ENCODE measurements at places on chromosomes 7 and 10.

DNA sequence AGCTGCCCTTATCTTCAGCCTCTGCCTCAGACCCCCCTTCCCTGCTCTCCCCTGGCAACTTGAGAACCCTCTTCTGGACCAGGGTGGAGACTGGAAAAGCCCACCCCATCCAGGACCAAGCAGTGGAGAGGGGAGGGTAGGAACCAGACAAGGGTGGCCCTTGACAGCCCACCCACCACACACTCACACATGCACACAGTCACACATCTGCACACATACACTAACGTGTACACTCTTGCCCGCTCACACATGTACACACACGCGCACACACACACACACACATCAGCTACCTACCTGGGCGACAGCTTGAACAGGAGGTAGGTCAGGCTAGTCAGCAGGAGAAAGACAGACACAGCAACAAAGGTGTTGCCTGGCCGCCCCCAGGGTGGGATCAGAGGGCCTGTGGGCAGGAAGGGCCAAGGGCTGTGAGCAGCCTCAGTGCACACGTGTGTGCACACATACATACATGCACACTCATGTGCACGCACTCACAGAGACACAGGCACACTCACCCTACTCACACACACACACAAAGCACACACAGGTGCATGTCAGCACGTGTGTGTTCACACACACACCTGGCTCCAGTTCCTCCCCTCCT lies 34.9 kb upstream of the TUBB8 start:
- DNase-seq = no peak

DNA sequence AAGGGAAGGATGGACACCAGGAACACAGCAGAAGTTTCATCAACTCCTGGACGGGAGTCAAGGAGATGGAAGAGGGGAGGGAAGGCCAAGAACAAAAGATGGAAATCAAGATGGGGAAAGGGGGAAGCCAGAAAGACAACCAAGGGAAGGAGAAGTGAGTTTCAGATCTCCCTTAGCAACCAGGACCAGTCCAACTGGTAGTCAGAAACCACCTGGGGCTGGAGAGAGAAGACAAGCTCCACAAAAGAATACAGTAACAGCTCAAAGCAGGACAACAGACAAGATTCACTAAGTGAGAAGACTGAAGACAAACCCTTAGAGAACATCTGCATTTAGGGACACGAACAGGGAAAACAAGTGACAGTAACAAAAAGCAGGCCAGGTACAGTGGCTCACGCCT lies 30.6 kb downstream of the CDCA7L start:
- no peak for DNase-seq

GRCh38 chr10:129950676-129951075 lies 13.4 kb downstream of the EBF3 start:
- no peak for DNase-seq

DNA sequence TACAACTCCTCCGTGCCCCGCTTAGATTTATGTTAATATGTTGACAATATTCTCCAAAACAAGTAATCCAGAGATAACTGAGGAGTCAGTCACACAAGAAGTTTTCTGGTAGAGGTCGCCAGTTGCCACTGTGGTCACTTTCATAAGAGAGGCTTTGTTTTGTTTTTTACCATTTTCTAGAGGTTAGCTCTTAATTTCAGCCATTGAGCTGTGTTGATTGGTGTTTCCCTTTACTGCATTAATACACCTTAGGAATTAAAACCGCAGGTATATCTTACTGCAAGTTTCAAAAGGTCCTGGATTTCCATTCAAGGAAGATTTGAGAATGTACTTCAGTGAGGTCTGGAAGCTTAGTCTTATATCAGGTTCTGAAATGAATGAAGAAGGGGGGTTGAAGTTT lies 3.5 kb downstream of the BMI1 start:
- peak; percentile 20 for DNase-seq

Data from right kidney (tissue), 9 donors.